ENCODE measurements at places on chromosomes 5 and 9. TPM values are rescaled to one million over a fixed set of nuclear protein-coding genes. Genes with fewer than 3 reads are reported as not detected.

Gene NRG2
- total RNA-seq = 2.3 TPM

- no peaks in the 10 kb centered on the region for H3K36me3 ChIP-seq
- DNase-seq = no peak
- H3K4me1 ChIP-seq = no peaks in the 10 kb centered on the region
- no peaks in the 10 kb centered on the region for H3K27me3 ChIP-seq
Measured at GRCh38 chr9:130276121-130276520, 10.6 kb downstream of the HMCN2 start.

GRCh38 chr9:135088348-135088978 is 995 bp downstream of the OLFM1 start:
- peaks cover 6% of the 10 kb centered on the region for H3K4me1 ChIP-seq
- H3K27ac ChIP-seq = no peak overlapping the region
- H3K4me3 ChIP-seq = peak overlapping the region; percentile 61
- no peaks in the 10 kb centered on the region for H3K36me3 ChIP-seq

DNA sequence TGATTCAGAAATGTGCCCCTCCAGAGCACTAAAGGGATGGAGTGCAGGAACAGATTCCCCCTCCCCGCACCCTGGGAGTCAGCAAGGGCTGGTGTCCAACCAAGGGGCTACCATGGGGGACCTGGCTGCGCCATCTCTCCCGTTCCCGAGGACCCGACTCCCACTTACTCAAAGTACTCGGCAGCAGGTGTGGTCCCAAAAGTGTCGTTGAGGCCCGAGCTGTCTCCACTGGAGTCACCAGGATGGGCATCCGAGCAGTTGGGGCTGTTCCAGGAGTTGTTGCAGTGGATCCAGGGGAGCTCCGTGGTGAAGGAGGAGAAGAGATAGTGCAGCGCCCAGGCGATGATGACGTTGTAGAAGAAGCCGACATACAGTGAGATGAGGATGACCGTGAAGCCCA is 12.9 kb downstream of the SLC6A3 start:
- no peak overlapping the region for H3K4me3 ChIP-seq
- no peak overlapping the region for H3K27ac ChIP-seq
- H3K36me3 ChIP-seq = no peaks in the 10 kb centered on the region

Gene SV2C
- 0.14 TPM for total RNA-seq

GRCh38 chr5:16983022-16983639 is 47.0 kb upstream of the MYO10 start:
- no peaks in the 10 kb centered on the region for H3K27me3 ChIP-seq
- DNase-seq = no peak
- no peak overlapping the region for H3K4me3 ChIP-seq
- H3K27ac ChIP-seq = no peak overlapping the region
- H3K4me1 ChIP-seq = no peaks in the 10 kb centered on the region
- H3K36me3 ChIP-seq = no peaks in the 10 kb centered on the region

GRCh38 chr9:86405926-86406325 is 51.7 kb upstream of the TUT7 start:
- H3K36me3 ChIP-seq = no peaks in the 10 kb centered on the region
- no peak for DNase-seq
- H3K4me3 ChIP-seq = no peak overlapping the region
- H3K4me1 ChIP-seq = peaks cover 23% of the 10 kb centered on the region
- no peak overlapping the region for H3K27ac ChIP-seq
- no peaks in the 10 kb centered on the region for H3K27me3 ChIP-seq

GRCh38 chr5:671459-672328 is 21.5 kb downstream of the TPPP start:
- H3K4me1 ChIP-seq = peaks cover 28% of the 10 kb centered on the region
- no peak overlapping the region for H3K4me3 ChIP-seq
- H3K27ac ChIP-seq = no peak overlapping the region
- H3K36me3 ChIP-seq = no peaks in the 10 kb centered on the region
- no peaks in the 10 kb centered on the region for H3K27me3 ChIP-seq
- no peak for DNase-seq

Data from thoracic aorta (tissue), 2 donors.